ENCODE measurements at places on chromosomes 2 and 18.
A peak's percentile ranks its signal among the peaks of the same experiment; 100 is the strongest.

DNA sequence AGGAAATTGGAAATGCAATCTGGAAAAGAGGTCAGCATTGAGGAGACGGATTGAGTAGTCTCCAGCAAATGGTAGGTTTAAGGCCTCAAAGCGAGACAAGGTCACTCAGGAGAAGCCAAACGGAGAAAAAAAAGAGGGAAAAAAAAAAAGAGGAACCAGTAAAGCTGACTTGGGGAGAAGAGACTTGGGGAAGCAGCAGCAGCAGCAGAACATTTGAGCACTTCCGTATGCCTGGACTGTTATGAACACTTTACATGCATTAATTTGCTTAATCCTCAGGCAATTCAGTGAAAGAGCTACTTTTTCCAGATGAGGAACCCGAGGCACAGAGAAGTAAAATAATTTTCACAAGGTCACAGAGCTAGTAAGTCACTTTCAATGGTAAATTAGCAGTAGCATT is 81.3 kb downstream of the OSBPL6 start:
- no peak for DNase-seq

- DNase-seq = no peak
These were observed 126.6 kb downstream of the TNS1 start for GRCh38 chr2:217876253-217876570.

- no peak for DNase-seq
These were observed 3.5 kb upstream of the IL1B start for GRCh38 chr2:112840068-112840445.

GRCh38 chr18:64405161-64405560 is 256.3 kb upstream of the LINC00305 start:
- DNase-seq = no peak

DNA sequence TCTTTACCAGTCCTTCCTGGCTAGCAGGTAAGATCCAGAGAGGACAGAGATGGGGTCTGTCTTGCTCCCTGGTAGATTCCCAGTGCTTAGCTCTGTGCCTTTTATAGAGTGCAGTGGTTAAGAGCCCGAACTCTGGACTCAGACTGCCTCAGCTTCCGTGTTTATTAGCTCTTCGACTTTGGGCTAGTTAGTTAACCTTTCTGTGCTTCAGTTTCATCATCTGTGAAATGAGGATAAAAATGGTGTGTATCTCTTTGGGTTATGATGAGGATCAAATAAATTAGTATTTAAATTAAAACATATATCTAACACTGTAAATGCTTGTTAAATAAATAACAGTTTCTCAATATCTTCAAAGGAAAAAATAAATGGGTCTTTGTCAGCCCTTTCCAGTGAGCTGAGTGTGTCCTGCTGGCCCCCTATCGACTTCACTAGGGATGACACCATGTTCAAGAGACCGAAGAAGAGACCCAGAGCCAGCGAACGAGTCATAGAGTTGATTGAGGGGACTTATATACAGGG is 38.2 kb downstream of the CERS6 start:
- DNase-seq = no peak

DNA sequence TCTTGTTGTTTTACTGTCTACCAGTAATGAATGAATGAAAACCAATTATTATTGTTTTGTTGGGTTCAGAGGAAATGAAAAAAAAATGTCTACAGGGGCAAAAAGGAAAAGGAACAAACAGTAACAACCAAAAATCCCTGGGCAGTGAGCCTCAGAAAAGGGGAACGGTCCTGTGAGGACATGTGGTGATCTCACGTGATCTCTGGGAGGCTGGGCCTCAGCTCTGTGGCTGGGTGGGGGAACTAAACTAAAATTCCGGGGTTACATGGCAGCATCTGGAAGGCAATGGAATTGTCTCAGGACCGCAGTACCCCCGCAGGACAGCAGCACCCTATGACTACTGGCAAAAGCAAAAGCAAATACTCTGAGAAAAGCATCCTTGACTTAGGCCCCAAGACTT is 80.1 kb downstream of the AFF3 start:
- DNase-seq = no peak

GRCh38 chr2:100018341-100019193 is 123.8 kb downstream of the AFF3 start:
- DNase-seq = no peak

DNA sequence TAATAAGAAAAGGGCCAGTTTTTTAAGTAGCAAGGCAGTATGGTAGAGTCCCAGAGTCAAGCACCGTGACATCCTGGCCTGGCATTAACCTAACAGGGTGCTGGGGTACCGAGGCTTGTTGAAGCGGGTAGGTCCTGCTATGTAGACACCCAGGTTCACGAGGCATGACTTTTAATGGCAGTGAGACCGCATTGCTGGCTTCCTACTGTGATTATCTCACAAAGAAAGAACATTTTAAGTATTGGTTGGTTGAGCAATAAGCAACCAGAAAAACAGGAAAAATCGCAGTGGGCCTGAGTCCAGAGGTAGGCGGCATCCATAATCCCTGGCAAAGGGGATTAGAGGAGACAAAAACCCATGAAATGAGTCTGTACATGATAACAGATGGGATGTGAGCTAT is 927.9 kb upstream of the ACVR2A start:
- DNase-seq = no peak

DNA sequence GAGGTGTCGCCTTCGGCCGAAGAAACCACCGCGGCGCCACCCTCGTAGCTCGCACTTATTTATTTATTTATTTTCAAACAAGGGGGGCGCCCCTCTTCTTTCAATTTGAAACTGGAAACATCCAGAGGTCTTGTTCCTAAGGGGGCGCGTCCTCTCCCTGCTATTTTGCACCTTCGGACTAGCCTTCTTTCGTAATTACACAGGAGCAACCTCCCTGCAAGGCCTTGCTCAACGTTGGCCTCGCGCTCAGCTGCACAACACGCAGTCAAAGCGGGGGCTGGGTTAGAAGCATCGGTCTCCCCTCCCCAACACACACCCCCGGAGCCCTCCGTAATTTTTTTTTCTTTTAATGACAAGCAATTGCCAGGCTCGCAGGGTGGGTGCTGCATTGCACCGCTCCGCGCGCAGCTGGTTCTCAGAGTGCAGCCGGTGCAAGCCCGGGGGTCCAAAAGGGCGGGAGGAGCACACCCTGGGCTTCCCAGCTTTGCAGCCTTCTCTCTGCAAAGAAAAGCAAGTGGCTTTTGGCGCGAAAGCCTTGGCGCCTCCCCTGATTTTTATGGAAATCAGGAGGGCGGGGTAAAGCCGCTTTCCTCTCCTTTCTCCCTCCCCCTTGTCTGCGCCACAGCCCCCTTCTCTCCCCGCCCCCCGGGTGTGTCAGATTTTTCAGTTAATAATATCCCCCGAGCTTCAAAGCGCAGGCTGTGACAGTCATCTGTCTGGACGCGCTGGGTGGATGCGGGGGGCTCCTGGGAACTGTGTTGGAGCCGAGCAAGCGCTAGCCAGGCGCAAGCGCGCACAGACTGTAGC is at the start of gene MYCN:
MYCN (plus strand) TSS at position 697 of the 807 bp plus-strand sequence. CDS start 1,515 bp downstream, outside the sequence.
- DNase-seq = peak; percentile 50

DNA sequence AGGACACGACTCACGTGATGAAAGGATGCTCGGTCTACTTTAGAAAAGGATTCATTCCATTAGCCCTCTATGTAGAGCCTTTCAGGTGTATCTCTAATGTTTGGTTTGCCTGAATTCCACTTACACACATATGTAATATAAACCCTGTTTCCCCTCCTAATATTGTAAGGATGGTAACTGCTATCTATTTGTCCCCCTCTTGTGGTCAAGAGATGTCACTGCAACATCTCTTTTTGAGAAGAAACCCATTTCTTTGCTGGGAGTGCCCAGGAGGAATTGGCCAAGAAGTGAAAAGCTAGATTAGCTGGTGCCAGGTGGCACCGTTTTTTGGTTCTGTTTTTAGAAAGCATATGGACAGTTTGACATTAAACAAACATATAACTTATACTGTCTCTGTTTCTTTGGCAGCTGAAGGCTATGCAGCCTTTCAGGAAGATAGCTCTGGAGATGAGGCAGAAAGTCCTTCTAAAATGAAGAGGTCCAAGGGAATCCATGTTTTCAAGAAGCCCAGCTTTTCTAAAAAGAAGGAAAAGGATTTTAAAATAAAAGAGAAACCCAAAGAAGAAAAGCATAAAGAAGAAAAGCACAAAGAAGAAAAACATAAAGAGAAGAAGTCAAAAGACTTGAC is 41.2 kb downstream of the RALBP1 start:
- no peak for DNase-seq

DNA sequence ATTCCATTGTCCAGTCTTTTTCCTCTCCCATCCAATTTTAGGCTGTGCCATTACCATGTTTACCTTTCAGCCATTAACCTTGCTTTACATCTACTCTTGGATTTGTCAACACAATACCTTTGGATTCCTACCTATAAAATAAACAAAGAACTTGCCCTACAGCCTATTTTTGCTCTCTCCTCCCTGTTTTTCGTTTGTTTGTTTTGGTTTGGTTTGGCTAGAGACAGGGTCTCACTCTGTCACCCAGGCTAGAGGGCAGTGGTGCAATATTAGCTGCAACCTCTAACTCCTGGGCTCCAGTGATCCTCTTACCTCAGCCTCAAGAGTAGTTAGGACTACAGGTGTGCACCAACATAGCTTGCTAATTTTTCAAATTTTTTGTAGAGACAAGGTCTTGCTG is 76.1 kb downstream of the SP100 start:
- no peak for DNase-seq

GRCh38 chr2:210558708-210559107 is 2.3 kb downstream of the CPS1 start:
- DNase-seq = no peak

GRCh38 chr2:134445985-134446382 is 192.1 kb downstream of the MGAT5 start:
- DNase-seq = no peak

GRCh38 chr2:119216994-119217393 is 6.6 kb upstream of the STEAP3 start:
- DNase-seq = no peak

DNA sequence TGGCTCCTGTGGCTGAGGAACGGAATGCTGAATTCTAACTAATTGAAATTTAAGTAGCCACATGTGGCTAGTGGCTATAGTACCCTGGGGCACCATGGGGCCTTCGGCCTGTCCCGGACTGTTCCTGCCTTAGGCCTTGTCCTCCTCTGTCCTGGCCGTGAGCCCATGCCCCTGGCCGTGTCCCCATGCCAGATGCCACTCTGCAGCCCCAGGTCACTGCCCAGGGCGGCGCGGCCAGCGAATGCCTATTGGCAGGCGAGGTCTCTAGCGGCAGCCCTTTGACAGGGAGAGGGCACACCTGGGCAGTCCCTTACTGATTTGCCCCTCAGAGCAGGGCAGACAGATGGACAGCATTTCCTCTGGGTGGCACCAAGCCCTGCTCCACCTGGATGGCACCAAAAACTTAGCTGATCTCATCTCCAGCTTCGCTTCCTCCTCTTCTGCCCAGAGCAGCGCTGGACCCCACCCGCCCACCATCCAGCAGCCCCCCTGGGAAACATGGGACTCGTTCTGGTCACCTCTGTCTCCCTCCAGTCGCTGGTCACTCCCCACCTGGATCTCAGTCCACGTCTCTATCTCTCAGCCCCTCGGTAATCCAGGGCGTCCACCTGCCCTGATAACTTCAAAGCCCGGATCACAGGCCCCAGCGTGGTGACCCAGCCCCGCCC is 1.1 kb upstream of the DGKD start:
- no peak for DNase-seq

GRCh38 chr2:127072970-127073369 is 34.0 kb downstream of the BIN1 start:
- no peak for DNase-seq

DNA sequence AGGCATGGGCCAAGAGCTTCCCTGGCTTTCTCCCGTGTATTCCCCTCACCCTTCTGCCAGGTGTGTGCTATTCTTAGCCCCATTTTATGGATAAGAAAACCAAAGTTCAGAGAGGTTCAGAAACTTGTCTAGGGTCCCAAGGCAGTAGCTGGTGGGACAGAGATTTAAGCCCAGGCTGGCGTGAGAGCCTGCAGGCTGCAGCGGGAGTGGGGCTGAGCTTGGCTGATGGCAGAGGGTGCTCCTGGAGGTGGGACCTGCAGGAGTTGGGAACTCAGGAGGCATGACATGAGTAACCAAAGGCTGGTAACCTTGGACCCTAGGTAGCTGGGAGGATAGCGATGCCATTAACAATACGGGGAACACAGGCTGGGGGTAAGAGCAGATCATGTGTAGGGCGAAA is 87.3 kb upstream of the B3GNT7 start:
- no peak for DNase-seq

- no peak for DNase-seq
These were observed 39.1 kb upstream of the STK39 start for GRCh38 chr2:168286535-168286934.

GRCh38 chr2:11004199-11004598 is 92.5 kb downstream of the KCNF1 start:
- DNase-seq = no peak

- DNase-seq = no peak
These were observed 87.7 kb downstream of the TMEM18 start for GRCh38 chr2:589281-590130.

- DNase-seq = no peak
These were observed 88.2 kb upstream of the LCLAT1 start for GRCh38 chr2:30358842-30359241.

DNA sequence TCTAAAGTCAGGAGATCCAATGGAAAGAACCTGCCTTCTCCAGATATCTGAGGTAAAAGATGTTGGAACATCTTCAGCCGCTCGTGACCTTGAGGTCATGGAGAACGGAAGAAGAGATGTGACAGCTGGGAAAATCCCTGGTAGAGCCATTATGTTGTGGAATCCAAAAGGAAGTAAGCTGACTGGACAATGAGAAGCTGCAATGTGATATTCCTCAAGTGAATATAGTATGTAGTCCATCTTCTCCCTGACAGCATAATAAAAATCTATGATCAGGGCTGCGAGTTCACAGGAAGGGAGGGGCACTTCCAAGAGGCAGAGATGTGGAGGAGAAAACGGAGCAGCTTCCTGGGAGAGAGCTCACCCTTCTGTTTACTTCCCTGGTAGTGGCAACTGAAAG is 201.0 kb upstream of the SP5 start:
- no peak for DNase-seq

DNA sequence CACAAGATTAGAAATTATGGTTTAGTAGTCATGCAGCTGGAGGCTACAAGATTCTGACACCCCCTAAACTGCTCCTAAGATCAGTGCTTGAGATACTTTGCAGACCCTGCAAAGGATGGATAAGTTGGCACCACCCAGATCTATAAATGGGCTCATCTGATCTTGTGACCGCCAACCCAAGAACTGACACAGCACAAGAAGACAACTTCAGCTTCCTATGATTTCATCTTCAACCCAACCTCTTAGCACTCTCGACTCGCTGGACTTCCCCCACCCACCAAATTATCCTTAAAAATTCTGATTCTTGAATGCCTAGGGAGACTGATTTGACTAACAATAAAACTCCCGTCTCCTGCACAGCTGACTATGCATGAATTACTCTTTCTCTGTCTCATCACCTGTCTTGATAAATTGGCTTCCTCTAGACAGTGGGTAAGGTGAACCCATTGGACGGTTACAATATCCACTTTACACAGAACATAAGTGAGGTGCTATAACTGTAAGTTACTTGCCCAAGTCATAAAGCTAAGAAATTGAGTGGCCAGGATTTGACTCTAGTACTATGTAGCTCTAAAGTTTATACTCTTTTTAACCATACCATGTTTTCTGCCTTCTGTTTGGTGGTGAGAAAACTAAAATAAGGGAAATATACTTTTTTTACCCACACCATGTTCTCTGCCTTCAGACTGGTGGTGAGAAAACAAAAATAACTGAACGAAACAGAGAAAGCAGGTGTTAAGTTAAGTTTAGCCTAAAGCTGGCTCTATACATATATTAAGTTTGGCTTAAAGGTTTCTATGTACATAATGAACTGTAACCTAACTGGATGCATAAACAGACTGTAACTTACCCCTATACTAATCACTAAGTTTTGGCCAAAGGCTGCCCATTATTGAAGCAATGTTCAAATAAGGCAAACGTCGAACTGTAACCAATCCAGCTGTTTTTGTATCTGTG is 962.3 kb upstream of the NXPH2 start:
- no peak for DNase-seq
